ENCODE measurements at places on chromosomes 12 and 14. TPM values are rescaled to one million over a fixed set of nuclear protein-coding genes. Genes with fewer than 3 reads are reported as not detected.

CABP1 gene
- total RNA-seq: 3.4 TPM

GRCh38 chr12:6343518-6343917 lies 1.6 kb upstream of the TNFRSF1A start:
- no peaks in the 10 kb centered on the region for H3K27me3 ChIP-seq
- H3K36me3 ChIP-seq: peaks cover 2% of the 10 kb centered on the region
- no peak overlapping the region for H3K4me3 ChIP-seq
- DNase-seq: no peak
- H3K27ac ChIP-seq: peak overlapping the region; percentile 88

SYNDIG1L gene
- not detected for total RNA-seq

DNA sequence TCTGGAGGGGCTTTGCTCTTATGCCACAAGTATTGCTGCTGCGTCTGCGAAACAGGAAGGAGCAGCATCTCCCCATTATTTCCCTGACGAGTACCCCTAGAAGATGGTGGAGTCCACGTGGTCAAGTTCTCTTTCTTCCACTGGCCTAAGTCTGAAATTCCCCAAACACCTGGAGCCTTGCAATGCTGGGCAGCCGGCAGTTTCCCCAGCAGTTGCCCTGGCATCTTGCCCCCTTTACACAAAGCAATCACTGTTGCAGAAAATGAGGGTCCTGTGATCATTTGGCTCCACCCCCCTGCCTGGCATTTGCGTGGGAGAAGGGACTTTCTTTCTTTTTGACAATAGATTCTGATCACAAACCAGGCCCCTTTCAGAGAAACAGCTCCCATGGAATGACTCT lies 56.9 kb downstream of the FOS start:
- no peaks in the 10 kb centered on the region for H3K27me3 ChIP-seq
- H3K4me1 ChIP-seq: peaks cover 32% of the 10 kb centered on the region
- no peak overlapping the region for H3K27ac ChIP-seq
- H3K36me3 ChIP-seq: no peaks in the 10 kb centered on the region
- H3K4me3 ChIP-seq: no peak overlapping the region
- no peak for DNase-seq

DNA sequence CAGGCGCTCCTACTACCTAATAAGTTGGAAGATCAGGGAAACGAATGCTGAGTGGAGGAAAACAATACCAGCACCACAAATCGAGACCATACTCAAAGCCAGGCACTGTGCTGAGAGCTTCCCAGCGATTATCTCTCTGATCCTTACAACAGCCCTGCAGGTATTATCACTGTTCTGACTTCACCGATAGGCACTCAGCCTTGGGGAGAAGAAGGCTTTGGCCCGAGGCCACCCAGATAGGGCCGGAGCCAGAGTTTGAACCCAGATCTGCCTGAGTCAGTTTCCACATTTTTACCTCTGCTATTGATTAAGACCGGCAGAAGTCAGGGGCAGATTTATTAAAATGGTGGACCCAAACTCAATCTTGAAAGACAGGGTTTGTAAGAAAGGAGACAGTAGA lies 4.9 kb downstream of the SVOP start:
- H3K27ac ChIP-seq: no peak overlapping the region
- no peaks in the 10 kb centered on the region for H3K36me3 ChIP-seq
- H3K27me3 ChIP-seq: no peaks in the 10 kb centered on the region
- no peak for DNase-seq
- H3K4me1 ChIP-seq: no peaks in the 10 kb centered on the region

- peak; percentile 82 for DNase-seq
- no peaks in the 10 kb centered on the region for H3K27me3 ChIP-seq
- peak overlapping the region; percentile 62 for H3K4me3 ChIP-seq
- H3K4me1 ChIP-seq: peaks cover 27% of the 10 kb centered on the region
- no peaks in the 10 kb centered on the region for H3K36me3 ChIP-seq
Measured at GRCh38 chr12:123271001-123271668, 521 bp downstream of the CDK2AP1 start.

- peaks cover 6% of the 10 kb centered on the region for H3K27me3 ChIP-seq
- H3K4me1 ChIP-seq: no peaks in the 10 kb centered on the region
- no peak overlapping the region for H3K27ac ChIP-seq
- H3K36me3 ChIP-seq: no peaks in the 10 kb centered on the region
- DNase-seq: no peak
Measured at GRCh38 chr12:109018296-109018695, 2.6 kb downstream of the SVOP start.

GRCh38 chr14:76917158-76917596 lies 91.0 kb downstream of the LRRC74A start:
- H3K27me3 ChIP-seq: no peaks in the 10 kb centered on the region
- H3K4me3 ChIP-seq: no peak overlapping the region
- no peaks in the 10 kb centered on the region for H3K36me3 ChIP-seq
- DNase-seq: peak; percentile 51
- peaks cover 49% of the 10 kb centered on the region for H3K4me1 ChIP-seq

- H3K36me3 ChIP-seq: no peaks in the 10 kb centered on the region
- H3K4me1 ChIP-seq: no peaks in the 10 kb centered on the region
- no peaks in the 10 kb centered on the region for H3K27me3 ChIP-seq
- no peak overlapping the region for H3K27ac ChIP-seq
Measured at GRCh38 chr14:53516261-53516774, 363.2 kb upstream of the DDHD1 start.

IL31 gene
- not detected for total RNA-seq

DNA sequence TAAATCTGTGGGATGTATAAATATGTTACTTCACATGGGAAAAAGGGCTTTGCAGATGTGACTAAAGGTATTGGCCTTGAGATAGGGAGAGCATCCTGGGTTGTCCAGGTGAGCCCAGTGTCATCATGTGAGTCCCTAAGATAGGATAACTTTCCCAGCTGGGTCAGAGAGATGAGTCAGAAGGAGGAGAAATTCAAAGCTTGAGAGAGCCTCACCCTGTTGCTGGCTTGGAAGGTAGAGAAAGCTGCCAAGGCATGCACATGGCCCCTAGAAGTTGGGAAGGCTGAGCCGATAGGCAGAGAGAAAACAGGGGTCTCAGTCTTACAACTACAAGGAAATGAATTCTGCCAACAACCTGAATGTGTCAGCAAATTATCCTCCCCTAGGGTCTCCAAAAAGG lies 213.0 kb downstream of the ADGRD1 start:
- H3K4me3 ChIP-seq: no peak overlapping the region
- no peaks in the 10 kb centered on the region for H3K27me3 ChIP-seq
- no peaks in the 10 kb centered on the region for H3K4me1 ChIP-seq
- no peak for DNase-seq
- no peaks in the 10 kb centered on the region for H3K36me3 ChIP-seq

MGST1 gene
- total RNA-seq: 33.6 TPM

DNA sequence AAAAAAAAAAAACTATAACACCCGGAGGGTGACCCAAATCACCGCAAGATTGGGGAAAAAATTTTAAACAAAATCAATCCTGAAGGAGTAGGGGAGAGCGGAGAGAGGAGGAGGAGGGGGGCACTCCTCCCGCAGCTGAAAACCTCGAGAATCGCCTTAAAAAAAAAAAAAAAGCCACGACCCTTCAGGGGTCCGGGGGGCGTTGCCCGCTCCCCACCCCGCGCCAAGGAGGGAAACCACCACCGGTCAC lies 254 bp downstream of the GTF2A1 start:
- H3K27ac ChIP-seq: peak overlapping the region; percentile 97
- no peak for DNase-seq
- H3K27me3 ChIP-seq: no peaks in the 10 kb centered on the region
- H3K36me3 ChIP-seq: peaks cover 9% of the 10 kb centered on the region
- H3K4me3 ChIP-seq: peak overlapping the region; percentile 87

TBX5 gene
- total RNA-seq: not detected

ASIC1 gene
- 0.79 TPM for total RNA-seq

- H3K27ac ChIP-seq: no peak overlapping the region
- no peaks in the 10 kb centered on the region for H3K36me3 ChIP-seq
- no peaks in the 10 kb centered on the region for H3K4me1 ChIP-seq
- no peak overlapping the region for H3K4me3 ChIP-seq
- DNase-seq: no peak
- H3K27me3 ChIP-seq: no peaks in the 10 kb centered on the region
Measured at GRCh38 chr12:5478081-5478706, 46.3 kb downstream of the NTF3 start.

KRT81 gene
- total RNA-seq: not detected

DNA sequence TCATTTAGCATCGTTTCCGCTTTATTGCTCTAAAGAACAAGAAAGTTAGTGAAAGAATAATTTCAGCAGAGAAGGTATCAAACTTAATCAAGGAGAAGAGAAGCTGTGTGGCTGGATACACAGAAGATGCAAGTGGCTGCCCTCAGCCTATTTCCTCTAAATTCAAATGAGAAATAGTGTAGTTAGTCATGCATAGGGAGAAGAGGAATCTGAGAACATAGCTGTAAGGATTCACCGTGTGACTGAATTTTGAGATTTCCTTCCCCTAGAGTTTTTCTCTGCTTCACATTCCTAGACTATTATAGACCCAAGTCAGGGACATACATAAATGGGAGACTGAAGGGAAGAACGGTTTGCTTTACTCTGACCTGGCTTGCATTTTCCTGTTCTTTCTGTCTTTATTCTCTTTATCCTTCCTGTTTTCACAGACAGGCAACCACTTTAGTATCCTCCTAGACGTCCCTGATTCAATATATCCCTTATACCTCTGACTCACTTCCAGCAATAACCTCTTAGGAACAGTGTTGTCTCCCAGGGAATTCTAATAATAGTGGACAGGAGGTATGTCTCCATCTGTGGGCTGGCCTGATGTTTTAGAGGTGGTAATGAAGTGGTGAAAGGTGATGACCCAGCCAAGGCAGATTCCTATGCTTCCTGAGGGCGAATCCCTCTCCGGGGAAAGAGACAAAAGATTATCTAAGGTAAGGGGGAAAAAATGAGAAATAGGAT lies 7.0 kb downstream of the RNASE10 start:
- no peaks in the 10 kb centered on the region for H3K27me3 ChIP-seq
- no peak overlapping the region for H3K4me3 ChIP-seq
- no peak for DNase-seq
- no peaks in the 10 kb centered on the region for H3K4me1 ChIP-seq
- no peak overlapping the region for H3K27ac ChIP-seq
- no peaks in the 10 kb centered on the region for H3K36me3 ChIP-seq

KCNH5 gene
- total RNA-seq: not detected

DNA sequence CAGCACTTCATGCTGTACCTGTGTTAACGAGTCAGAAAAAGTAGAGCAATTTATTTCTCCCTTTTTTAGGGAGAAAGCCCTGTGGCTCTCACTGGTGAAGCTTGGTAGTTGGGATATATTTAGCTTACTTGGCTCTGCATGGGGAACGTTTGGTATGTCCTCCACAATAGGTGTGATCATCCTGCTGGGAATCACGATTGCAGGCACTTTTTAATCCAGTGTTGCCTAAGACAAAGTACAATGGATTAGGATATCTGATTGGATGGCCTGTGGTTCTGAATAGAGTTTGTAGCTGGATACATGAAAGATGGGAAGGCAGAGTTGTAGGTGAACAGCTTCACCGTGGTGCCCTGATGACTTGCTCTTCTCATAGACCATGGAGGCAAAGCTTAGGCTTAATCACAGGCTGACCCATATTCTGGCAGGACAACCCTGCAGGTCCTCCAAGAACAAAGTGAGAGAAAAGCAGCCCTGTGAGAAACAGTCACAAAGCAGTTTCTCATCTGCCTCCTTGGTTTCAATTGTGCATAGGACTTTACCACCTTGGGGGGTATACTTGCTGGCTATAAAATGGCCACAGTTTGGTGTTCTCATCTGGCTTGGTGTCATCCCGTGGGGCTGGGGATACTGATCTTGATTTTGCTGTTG lies 7.5 kb downstream of the RESF1 start:
- no peak for DNase-seq
- H3K27ac ChIP-seq: peak overlapping the region; percentile 38
- H3K4me1 ChIP-seq: peaks cover 26% of the 10 kb centered on the region
- H3K4me3 ChIP-seq: peak overlapping the region; percentile 9

DNA sequence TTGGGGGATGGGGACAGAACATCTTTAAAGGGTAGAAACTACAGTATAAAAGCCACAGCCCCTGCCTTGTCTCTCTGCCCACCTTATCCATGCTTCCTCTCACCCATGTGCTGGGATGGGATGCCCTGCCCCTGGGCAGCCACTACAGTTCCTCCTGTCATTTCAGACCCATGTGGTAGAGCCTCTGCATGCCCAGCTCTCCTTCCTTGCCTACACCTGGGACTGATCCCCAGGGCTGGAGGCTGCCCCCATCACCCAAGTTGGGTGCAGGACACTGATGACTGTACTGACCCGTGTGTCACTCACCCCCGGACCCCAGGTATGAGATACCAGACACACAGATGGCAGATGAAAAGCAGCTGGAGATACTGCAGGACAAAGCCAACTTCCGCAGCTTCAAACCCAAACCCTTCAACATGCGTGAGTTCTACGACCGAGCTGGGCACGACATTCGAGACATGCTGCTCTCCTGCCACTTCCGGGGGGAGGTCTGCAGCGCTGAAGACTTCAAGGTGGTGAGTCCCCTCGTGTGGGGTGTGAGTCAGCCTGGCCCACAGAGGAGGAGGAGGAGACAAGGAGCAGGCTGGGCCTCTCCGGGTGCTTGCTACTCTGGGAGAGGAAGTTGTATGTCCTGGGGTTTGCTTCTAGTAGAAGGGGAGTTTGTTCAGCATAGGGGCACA lies 2.2 kb downstream of the ASIC1 start:
- H3K27me3 ChIP-seq: no peaks in the 10 kb centered on the region
- no peak for DNase-seq
- H3K4me1 ChIP-seq: no peaks in the 10 kb centered on the region
- H3K4me3 ChIP-seq: no peak overlapping the region
- no peaks in the 10 kb centered on the region for H3K36me3 ChIP-seq

- no peak overlapping the region for H3K4me3 ChIP-seq
- no peaks in the 10 kb centered on the region for H3K36me3 ChIP-seq
- no peaks in the 10 kb centered on the region for H3K4me1 ChIP-seq
- no peaks in the 10 kb centered on the region for H3K27me3 ChIP-seq
- DNase-seq: no peak
- H3K27ac ChIP-seq: no peak overlapping the region
Measured at GRCh38 chr14:86086962-86087361, 557.0 kb downstream of the FLRT2 start.

GRCh38 chr12:46667551-46667950 lies 158.2 kb downstream of the SLC38A4 start:
- peaks cover 23% of the 10 kb centered on the region for H3K4me1 ChIP-seq
- no peak overlapping the region for H3K4me3 ChIP-seq
- no peak for DNase-seq
- no peak overlapping the region for H3K27ac ChIP-seq

GRCh38 chr14:50607181-50607580 lies 47.2 kb downstream of the ATL1 start:
- H3K4me1 ChIP-seq: no peaks in the 10 kb centered on the region
- no peak for DNase-seq
- no peaks in the 10 kb centered on the region for H3K36me3 ChIP-seq
- no peaks in the 10 kb centered on the region for H3K27me3 ChIP-seq
- H3K4me3 ChIP-seq: no peak overlapping the region
- H3K27ac ChIP-seq: no peak overlapping the region

GRCh38 chr12:103882861-103883596 lies 42.0 kb upstream of the NT5DC3 start:
- DNase-seq: no peak
- H3K27me3 ChIP-seq: no peaks in the 10 kb centered on the region
- no peak overlapping the region for H3K27ac ChIP-seq
- no peaks in the 10 kb centered on the region for H3K4me1 ChIP-seq
- H3K36me3 ChIP-seq: no peaks in the 10 kb centered on the region
- H3K4me3 ChIP-seq: no peak overlapping the region

CCDC196 gene
- total RNA-seq: not detected
